ENCODE measurements at places on chromosomes 11 and 22. TPM values are rescaled to one million over a fixed set of nuclear protein-coding genes. Genes with fewer than 3 reads are reported as not detected.

- no peak for DNase-seq
Observed at GRCh38 chr11:93842461-93842860, 8.0 kb downstream of the VSTM5 start.

GRCh38 chr11:122441666-122442035 lies 213.9 kb upstream of the UBASH3B start:
- no peak for DNase-seq

DNA sequence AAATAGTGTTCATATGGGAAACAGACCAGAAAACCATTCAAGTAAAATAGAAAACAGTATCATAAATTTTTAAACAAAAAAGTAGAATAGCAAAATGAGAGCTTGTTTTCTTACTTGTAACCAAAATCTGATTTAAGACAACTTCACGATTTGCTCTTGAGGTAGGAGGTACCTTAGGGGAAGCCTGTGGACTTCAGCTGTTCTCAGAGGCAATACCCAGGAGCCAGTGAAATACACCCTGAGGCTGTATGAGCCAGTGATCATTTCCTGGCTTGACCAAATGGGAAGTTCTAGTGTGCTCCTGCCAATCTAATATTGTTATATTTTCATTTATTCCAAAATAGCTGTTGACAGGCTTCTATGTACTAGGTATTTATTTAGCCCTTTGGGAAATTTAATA lies 104.8 kb downstream of the ARHGAP42 start:
- no peak for DNase-seq

DNA sequence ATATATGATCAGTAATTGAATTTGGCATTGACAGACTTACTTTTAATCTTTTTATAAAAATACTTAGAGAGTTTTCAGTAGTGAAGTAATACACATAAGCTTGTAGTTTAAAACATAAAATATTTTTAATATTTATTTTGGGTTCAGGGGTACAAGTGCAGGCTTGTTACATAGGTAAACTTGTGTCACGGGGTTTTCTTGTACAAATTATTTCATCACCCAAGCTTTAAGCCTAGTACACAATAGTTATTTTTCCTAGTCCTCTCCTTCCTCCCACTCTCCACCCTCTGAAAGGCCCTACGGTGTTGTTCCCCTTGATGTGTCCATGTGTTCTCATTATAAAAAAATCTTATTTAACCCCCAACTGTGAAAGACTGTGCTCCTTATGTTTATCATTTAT lies 1397.8 kb upstream of the RAG2 start:
- DNase-seq: no peak

DNA sequence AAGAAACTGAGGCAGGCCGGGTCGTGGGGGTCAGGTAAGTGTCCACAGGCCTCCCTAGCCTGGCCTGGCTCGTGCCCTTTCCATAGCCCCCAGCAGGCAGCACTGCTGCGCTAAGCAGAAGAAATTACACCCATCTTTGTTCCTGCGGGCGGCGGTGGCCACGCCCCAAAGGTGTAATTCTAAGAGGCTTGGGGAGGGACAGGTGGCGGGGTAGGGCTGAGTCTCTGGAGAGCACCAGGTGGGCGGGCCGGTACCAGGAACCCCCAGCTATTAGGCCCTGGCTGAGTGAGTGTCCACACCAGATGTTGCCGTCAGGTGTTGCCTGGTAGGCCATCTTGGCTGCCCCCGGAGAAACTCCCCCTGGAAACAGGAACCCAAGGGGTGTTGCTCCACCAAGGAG lies 12.3 kb upstream of the ARAP1 start:
- no peak for DNase-seq

DNA sequence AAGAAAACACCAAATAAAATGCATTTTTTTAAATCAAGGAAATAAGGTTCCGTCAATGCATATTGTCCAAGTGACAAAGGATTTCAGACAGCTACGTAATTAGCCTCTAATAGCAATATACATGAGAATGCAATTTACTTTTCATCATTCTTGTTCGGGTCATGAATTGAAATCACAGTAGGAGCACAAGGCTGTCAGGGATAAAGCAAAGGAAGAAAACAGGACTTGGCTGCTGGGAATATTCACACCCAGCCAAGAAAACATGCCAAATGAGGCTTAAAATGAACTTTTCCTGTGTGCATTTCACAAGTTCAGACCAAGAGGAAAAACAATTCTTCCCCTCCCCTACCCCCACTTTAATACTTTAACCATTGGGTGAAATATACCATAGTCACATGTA lies 188.6 kb downstream of the CWF19L2 start:
- no peak for DNase-seq

DNA sequence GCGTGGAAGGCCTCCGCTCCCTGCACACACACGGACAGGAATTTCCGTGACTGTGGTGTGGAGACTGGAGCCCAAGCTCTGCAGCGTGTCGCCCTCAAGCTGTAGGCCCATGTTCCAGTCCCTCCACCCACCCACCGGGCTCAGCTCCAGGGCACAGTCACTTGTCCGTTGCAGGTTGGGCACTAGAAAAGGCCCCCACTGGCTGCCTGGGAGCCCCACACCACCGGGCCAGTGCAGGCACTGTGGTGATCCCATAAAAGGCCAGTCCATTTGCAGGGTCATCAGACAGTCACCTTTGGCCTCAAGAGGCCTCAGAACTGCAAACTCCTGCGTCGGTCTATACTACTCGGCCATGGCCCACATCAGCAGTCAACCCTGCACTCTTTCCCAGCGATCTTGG lies 16.3 kb downstream of the RAB36 start:
- DNase-seq: no peak

- no peak for DNase-seq
Observed at GRCh38 chr22:49372530-49373288, 455.0 kb downstream of the BRD1 start.

- peak; percentile 69 for DNase-seq
Observed at GRCh38 chr11:75762885-75763284, 5.7 kb upstream of the DGAT2 start.

- DNase-seq: peak; percentile 66
Observed at GRCh38 chr11:76206327-76207081, at the start of gene WNT11. TSS of gene WNT11 (minus strand) at chr11:76206502. CDS start at chr11:76206407, 95 bp downstream.

- no peak for DNase-seq
Observed at GRCh38 chr22:38051261-38051660, 5.9 kb upstream of the PICK1 start.

DNA sequence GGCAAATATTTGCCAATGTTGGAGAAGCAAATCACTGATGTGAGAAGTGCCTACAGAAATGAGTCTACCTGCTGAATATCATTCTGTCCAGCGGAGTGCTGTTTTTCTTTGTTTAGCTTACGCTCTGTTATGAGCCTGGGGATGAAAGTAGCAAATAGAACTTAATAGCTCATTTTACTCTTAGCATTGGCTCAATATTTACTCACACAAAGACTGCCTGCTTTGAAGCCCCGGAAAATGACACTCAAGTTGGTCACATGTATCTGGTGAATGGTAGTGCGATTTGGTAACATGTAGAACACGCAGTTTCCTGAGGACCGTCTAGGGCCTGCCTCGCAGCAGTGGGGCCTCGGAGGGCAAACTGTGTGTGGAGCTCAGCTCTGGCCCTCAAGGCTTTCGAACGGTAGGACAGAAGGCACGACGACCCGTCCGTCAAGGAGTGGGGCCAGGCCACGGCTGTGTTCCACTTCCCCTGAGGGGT lies 38.9 kb downstream of the TBC1D22A start:
- DNase-seq: no peak

DNA sequence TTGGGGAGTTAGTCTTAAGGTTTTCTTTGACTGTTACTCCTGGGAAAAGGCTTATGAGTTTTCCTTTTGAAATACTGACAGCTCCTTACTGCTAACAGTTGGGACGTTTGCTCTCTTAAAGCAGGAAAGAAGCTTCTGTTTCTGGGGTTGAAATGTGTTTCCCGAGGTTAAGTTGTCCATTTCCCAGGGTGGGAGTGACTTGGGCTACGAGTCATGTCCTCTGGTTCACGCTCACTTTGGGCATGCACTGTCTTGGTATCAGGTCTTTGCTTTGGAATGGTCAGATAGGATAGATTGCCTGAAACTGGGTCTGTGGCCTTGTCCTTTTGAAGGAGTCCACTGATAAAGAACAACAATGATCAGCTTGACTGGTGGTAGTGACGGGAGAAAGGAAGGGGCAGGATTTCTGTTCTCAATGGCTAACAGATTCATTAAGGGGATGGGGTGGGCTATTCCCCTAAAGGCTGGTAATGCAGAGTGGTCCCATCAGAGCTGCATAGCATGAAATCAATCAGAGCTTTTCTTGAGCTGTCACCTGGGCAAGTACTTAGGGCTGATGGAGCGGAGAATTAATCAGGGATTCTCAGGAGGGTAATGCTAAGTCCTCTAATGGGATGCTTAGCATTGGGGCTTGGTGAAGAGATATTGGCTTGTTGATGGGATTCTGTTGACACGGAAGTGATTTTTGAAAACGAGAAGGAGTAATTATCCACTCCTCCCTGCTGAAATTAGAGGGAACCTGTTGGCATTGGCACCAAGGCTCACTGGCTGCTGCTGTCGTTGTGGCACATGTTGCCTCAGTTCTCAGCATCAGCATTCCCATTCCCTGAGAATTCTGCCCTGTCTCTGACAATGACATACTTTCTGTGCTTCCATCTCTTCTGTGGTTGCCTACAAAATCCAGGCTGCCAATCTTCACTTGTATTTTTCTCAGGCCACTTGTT lies 81.6 kb downstream of the TEAD1 start:
- no peak for DNase-seq

- DNase-seq: peak; percentile 93
Observed at GRCh38 chr11:95338430-95338991, 107.5 kb upstream of the SESN3 start.

DNA sequence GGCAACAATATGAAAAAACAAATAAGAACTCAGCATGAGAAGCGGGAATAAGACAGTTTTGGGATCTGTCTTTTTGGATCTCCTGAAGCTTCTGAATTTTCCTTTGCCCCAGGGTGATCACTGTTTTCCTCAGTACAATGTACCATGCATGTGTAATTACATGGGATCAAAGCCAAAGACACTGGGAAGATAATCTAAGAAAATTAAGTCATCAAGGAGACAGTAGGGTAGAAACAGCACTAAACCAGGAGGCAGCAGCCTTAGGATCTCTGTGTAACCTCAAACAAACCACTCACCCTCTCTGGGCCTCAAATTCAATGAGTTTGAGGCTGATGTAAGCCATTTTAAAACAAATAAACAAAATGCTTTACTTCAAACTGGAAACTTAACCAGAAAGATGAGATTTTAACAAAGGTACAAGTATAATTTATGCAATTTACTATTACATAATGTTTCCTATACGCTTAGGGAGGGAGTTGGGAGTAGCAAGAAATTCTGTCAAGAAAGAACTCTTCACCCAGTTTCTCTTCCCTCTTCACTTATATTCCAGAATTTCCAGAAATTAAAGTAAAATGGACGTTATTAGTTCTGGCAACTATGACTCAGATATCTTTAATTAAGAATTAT lies 77.0 kb downstream of the RAB30 start:
- DNase-seq: no peak

DNA sequence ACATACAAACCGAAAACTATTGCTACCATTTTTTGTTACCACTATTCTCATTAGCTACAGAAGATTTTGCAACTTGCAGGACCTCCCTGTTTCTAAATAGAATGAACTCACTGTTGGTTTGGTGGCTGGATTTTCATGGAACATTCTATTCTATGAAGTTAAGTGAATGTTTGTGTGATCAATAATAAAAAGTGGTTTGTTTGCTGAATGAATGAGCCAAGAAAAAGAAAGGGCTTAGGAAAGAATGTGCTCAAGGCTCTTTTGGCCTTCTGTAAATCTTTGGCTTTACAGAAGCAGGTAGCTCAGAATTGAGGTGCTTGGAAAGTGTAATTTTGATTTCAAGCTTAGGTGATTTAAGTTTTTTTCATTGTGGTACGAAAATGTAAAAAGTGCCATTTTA lies 5.9 kb upstream of the SCGB1D2 start:
- no peak for DNase-seq

GRCh38 chr11:114319716-114320328 lies 23.6 kb downstream of the NNMT start:
- no peak for DNase-seq

DNA sequence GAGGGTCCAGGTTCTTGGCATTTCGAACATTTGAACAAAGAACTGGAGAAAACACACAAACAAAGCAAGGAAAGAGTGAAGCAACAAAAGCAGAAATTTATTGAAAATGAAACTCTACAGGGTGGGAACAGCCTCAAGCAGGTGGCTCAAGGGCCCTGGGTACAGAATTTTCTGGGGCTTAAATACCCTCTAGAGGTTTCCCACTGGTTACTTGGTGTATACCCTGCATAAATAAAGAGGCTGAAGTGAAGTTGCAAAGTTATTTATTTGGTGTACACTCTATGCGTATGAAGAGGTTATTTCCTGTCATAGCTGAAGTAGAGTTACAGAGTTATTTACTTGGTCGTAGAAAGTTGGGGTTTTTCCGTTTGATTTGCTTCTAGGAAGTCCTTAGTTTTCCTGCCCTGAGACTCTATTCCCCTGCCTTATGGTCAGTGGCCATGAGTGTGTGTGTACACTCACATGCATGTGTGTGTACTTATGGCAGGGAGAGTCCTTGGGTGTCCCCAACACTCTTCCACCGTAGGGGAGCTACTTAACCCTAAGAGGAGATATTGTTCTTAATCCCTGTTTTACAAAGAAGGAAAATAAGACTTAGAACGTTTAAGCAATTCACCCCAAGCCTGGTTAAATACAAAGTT lies 5.6 kb upstream of the SMCO4 start:
- no peak for DNase-seq

GRCh38 chr11:29328961-29329441 lies 687.8 kb downstream of the KCNA4 start:
- peak; percentile 9 for DNase-seq

GRCh38 chr11:28296426-28296825 lies 188.2 kb downstream of the METTL15 start:
- DNase-seq: no peak

- no peak for DNase-seq
Observed at GRCh38 chr11:65206901-65207300, 25.2 kb downstream of the CAPN1 start.

- no peak for DNase-seq
Observed at GRCh38 chr22:25911243-25911972, 169.4 kb downstream of the MYO18B start.

Gene PKP3
- polyA plus RNA-seq: not detected

Gene CHRNA10
- 3.0 TPM for polyA plus RNA-seq

Gene PACSIN3
- polyA plus RNA-seq: 78.9 TPM

Gene NPAT
- 2.2 TPM for polyA plus RNA-seq

Gene LRRC74B
- polyA plus RNA-seq: 0.07 TPM

Gene APOL4
- polyA plus RNA-seq: 2.1 TPM

Gene RGL4
- polyA plus RNA-seq: not detected

Gene CDC42EP2
- 13.9 TPM for polyA plus RNA-seq

Gene VSTM5
- 0.07 TPM for polyA plus RNA-seq

Gene NEFH
- 11.9 TPM for polyA plus RNA-seq

Gene HTR3A
- not detected for polyA plus RNA-seq

Gene IGSF22
- polyA plus RNA-seq: 0.27 TPM

Gene OR8D1
- not detected for polyA plus RNA-seq

Gene SYCE3
- not detected for polyA plus RNA-seq

Gene OR6A2
- polyA plus RNA-seq: not detected

Gene MMP12
- not detected for polyA plus RNA-seq

Gene OR2D2
- polyA plus RNA-seq: not detected

All from adrenal gland (tissue), 19 donors.